ENCODE measurements at places on chromosomes 12 and 14.

GRCh38 chr14:24108336-24108874 lies 6.2 kb upstream of the DCAF11 start:
- no peak for DNase-seq

DNA sequence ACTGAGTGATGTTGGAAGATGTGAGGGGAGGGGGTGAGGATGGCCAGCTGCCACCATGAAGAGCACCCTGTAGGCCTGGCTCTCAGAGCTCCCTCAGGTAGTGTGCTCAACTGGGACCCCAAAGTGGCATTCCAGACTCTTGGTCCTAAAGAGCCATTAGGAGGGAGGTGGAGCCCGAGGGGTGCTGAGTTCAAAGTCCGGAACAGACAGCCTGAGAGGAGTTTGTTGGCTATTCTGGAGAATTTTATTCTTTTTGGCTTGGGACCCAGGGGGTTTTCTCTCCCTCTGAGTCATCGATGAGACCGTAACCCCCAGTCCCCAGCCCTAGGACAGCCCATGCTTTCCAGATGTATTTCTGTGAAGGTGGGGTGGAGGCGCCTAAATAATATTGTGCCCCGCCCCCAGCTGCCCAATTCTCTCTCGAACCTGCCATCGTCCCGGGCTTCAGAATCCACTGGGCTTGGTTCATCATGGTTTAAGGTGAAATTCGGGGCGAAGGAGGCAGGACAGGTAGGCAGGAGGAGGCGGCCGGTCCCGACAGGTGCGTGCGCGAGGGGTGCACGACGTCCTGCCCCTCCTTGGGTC lies 690 bp upstream of the RBP5 start:
- no peak for DNase-seq

DNA sequence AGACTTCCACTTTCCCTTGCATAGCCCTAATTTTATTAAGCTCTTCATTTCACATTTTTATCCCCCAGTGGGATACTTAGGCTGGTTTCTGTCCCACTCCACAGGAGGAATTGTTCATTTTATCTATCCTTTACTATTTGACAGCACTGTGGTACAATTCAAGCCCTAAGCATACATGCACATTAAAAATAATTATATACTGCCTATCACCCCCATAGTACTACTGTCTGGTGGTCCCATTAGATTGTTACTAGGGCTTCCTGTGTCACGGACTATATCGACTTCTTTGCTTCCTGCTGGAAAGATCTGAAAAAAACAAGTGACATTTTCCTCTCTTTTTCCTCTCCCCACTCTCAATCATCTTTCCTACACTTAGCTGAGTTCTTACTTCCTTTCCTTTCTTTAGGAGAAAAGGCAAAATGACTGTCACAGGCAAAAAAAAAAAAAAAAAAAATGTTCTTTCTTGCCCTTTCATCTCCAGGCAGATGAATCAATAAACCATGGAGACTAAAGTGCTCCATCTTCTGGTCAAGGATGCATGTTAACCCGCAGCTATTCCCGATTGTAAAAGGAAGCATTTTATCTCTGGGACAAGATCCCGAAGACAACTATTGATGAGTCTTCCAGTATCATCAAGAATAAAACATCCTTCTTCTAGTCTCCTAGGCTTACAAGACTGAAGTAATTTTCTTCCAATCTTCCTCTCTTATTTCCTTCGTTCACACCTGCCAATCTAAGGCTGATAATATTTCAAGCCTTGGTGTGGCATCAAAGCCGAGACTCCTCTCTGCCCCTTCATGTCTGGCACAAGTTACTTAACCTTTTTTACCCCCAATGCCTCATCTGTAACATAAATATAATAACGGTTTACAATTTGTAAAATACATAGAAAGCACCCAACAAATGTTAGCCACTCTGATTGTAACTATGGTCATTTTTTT lies 94.4 kb upstream of the PLEKHG7 start:
- DNase-seq, result no peak

GRCh38 chr14:93527203-93527607 lies 96.5 kb downstream of the UNC79 start:
- DNase-seq, result no peak

- no peak for DNase-seq
Measured at GRCh38 chr12:57157588-57158173, 10.3 kb upstream of the LRP1-AS start.

All from stimulated activated CD4-positive, alpha-beta T cell treated with anti-CD3 and anti-CD28 coated beads, TNF-alpha, amount 100 ng/mL, for 4 hours (primary cell).